Effector memory CD8-positive, alpha-beta T cell (primary cell): ENCODE measurements at places on chromosomes 5 and 9.

DNA sequence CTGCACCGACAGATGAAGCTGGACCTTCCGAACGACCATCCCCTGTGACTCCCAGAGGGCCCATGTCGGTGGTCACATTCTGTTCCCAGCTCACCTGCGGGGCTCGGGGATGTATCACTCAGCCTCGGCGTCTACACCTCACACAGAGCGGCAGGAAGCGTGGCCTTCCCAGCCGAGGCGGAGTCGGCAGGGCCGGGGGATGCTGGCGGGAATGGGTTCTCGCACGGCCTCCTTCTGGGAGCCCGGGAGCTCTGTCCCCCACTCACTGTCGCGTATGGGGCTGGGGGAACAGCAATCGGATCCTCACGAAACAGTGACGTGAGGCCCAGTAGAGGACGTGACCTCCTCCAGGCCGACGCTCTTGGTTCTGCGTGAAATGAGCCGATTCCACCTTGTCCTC is 20.4 kb downstream of the NACC2 start:
- no peak for DNase-seq

DNA sequence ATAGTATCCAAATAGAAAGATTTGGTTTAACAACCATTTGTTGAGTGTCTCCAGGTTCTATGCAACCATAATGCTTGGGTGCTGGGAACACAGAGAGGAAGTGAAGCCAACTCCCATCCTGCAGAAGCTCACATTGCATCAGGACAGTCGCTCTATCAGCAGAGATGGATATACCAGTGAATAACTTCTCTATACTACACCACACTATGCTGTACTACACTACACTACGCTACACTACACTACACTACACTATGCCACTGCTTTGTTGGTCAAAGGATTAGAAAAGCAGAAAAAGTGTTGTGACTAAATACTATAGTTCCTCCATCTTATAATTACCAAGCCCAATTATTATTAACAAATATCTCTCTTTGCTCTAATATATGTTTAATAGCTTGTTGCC is 89.2 kb upstream of the PRRC1 start:
- no peak for DNase-seq

- DNase-seq, result no peak
Observed at GRCh38 chr5:122076050-122076461, 2.0 kb downstream of the LOX start.

GRCh38 chr9:118567861-118568260 is 801.4 kb downstream of the BRINP1 start:
- DNase-seq, result no peak

GRCh38 chr5:34867660-34868059 is 28.7 kb downstream of the TTC23L start:
- no peak for DNase-seq

GRCh38 chr9:101707721-101708120 is 30.7 kb downstream of the GRIN3A start:
- no peak for DNase-seq
